Kidney (tissue), 22 donors: ENCODE measurements at places on chromosomes 12 and 14.

GRCh38 chr12:75954749-75955148 is 76.8 kb downstream of the PHLDA1 start:
- H3K4me1 ChIP-seq = no peaks in the 10 kb centered on the region
- no peaks in the 10 kb centered on the region for H3K36me3 ChIP-seq
- H3K27ac ChIP-seq = no peak overlapping the region
- no peak for DNase-seq
- H3K4me3 ChIP-seq = no peak overlapping the region

DNA sequence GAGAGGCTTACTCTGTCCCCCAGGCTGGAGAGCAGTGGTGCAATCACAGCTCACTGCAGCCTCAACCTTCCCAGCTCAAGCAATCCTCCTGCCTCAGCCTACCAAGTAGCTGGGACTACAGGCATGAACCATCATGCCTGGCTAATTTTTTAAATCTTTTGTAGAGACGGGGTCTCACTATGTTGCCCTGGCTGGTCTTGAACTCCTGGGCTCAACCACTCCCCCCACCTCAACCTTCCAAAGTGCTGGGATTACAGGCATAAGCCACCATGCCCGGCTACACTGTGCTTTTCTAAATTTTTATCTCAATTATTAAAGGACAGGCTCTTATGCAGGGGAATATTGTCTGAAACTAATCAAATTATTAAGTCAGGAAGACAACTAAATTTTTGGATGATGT is 44.6 kb downstream of the EML1 start:
- H3K4me1 ChIP-seq = no peaks in the 10 kb centered on the region
- no peak overlapping the region for H3K4me3 ChIP-seq
- H3K27ac ChIP-seq = no peak overlapping the region
- H3K27me3 ChIP-seq = no peaks in the 10 kb centered on the region
- DNase-seq = no peak
- no peaks in the 10 kb centered on the region for H3K36me3 ChIP-seq

GRCh38 chr14:84760489-84761126 is 769.3 kb upstream of the FLRT2 start:
- H3K4me1 ChIP-seq = no peaks in the 10 kb centered on the region
- H3K4me3 ChIP-seq = no peak overlapping the region

DNA sequence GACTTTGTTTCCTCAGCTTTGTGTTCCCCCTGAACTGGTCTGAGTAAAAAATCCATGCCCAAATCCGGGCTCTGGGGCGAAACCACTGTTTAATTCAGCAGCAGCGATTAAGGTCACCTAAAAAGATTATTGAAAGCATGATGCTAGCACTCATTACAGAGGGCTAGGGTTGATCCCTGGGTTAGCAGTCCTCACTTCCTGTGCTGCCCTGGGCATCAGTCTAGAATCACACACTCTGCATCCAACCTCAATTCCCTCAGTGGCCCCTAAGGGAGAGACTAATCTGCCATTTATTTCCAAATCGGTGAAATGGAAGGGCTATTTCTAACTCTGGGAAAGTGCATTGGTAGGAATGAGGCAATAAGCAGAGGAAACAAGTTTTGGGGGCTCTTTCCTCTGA is 107.2 kb downstream of the BTG1 start:
- no peak overlapping the region for H3K4me3 ChIP-seq
- no peaks in the 10 kb centered on the region for H3K36me3 ChIP-seq
- no peak for DNase-seq

DNA sequence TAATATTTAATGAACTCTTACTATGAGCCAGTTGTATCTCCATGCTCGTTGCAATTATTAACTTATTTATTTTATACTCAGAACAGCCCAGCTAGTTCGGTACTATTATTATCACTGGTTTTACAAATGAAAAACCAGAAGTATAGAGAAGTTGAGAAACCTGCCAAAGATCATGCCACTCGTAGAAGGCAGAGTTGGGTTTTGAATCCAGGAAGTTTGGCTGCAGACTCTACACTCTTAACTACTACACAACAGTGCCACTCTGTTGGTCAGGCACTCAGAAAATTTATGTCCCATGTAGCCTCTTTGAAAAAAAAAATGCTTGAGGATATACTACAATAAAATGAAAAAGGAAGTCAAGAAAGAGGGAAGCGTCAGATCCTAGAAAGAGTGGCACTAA is 71.5 kb upstream of the ARID2 start:
- no peaks in the 10 kb centered on the region for H3K27me3 ChIP-seq
- H3K4me1 ChIP-seq = no peaks in the 10 kb centered on the region
- H3K4me3 ChIP-seq = no peak overlapping the region
- no peaks in the 10 kb centered on the region for H3K36me3 ChIP-seq
- no peak overlapping the region for H3K27ac ChIP-seq
- DNase-seq = no peak

- no peak overlapping the region for H3K27ac ChIP-seq
- no peak for DNase-seq
- H3K27me3 ChIP-seq = no peaks in the 10 kb centered on the region
Measured at GRCh38 chr12:2346416-2346815, 293.6 kb downstream of the CACNA1C start.
